NCI-H1092 (cell line): ENCODE measurements at places on chromosomes 1 and 21.

- no peak for DNase-seq
Measured at GRCh38 chr1:207844371-207844770, 66.6 kb downstream of the CD34 start.

DNA sequence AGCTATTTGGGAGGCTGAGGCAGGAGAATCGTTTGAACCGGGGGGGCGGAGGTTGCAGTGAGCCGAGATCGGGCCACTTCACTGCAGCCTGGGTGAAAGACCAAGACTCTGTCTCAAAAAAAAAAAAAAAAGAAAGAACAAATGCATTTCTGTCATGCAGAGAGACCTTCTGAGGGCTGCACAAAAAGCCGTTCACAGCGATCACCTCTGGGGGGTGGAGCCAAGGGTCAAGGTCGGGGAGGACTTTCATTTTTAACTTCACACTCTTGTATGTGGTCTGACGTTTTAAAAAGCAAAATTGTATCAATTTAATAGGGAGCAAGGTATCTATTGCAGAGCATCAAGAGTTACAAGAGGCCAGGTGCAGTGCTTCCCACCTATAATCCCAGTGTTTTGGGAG, 26.6 kb upstream of the CLDN14 start:
- no peak for DNase-seq

- no peak for DNase-seq
Measured at GRCh38 chr1:67626861-67627235, 58.2 kb upstream of the GADD45A start.

DNA sequence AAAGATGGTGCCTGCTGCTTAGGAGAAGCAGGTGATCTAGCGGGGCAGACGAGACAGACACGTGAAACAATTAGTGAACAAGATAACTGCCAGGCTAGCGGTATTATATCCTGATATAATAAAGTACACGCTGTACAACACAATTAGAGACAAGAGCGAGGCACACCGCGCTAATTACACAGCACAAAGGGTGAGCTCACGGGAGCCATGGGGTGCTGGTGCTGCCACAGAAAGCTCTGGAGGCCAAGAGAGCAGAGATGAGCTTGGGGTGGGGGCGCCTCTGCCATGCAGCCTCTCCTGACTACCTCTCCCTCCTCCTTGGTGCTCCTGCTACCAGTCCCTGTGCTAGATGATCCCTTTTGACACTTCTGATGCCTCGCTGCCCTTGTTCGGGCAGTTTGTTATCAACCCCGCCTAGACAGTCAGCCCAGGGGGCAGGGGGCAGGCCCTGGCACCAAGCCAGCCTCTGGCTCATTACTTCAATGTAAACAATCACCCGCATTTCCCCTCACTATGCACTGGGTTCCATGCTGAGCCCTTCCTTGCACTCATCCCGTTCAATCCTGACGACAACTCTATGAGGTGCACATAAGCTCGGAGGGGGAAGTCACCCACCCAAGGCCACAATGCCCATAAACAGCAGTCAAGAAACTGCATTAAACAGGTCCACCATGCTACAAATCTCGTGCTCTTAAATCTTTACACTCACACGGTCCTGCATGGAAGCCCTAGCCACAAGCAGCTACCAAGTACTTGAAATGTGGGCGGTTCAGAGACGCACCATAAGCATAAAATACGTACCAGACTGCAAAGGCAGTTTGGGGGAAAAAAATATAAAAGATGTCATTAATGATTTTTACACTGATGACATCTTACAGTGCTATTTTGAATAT, 103.0 kb downstream of the SSBP3 start:
- DNase-seq, result no peak

DNA sequence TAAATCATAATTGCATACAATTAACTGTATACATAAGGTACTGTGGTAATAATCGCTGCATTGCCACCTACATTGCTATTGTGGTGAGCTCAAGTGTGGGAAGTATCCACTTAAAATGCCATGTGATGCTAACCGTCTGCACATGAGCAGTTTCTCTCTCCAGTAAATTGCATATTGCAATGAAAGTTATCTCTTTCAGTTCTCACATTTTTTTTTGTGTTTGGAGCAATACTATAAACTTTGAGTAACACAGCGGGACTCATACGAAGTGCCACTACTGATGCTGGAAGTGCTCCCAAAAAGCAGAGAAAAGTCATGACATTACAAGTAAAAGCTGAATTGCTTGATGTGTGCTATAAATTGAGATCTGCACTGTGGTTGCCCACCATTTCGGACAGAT, 38.5 kb downstream of the DISC1 start:
- no peak for DNase-seq

GRCh38 chr21:18760247-18760646, 356.7 kb upstream of the TMPRSS15 start:
- no peak for DNase-seq

DNA sequence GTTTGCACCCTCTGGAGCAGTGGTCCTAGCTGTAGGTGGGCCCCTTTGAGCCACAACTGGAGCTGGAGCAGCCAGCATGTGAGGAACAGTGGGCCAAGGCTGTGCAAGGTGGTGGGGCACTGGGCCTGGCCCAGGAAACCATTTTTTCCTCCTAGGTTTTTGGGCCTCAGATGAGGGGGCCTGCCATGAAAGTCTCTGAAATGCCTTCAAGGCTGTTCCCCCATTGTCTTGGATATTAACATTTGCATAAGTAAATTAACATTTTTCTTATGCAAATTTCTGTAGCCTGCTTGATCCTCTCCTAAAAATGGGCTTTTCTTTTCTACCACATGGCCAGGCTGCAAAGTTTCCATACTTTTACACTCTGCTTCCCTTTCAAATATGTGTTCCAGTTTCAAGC, 212.0 kb downstream of the NTNG1 start:
- DNase-seq, result no peak

DNA sequence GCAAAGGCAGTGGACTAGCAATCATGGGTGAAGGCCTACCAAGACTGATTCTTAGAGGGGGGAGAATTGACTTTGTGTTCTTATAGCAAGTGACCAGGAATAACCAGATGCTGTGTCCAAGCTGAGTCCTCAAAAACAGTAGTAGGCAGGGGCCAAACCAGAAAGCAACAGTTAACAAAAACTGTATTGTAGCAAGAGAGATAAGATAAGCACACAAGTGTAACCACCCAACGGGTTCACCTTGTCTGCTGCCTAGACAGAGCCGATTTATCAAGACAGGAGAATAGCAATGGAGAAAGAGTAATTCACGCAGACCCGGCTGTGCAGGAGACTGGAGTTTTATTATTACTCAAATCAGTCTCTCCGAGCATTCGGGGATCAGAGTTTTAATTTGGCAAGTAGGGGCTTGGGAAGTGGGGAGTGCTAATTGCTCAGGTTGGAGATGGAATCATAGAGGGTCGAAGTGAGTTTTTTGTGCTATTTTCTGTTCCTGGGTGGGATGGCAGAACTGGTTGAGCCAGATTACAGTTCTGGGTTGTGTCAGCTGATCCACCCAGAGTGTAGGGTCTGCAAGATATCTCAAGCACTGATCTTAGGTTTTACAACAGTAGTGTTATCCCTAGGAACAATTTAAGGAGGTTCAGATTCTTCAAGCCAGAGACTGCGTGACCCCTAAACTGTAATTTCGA, 8.3 kb upstream of the CSRP1 start:
- DNase-seq, result no peak

- peak; percentile 8 for DNase-seq
Measured at GRCh38 chr1:218521414-218522169, 176.5 kb downstream of the TGFB2 start.

DNA sequence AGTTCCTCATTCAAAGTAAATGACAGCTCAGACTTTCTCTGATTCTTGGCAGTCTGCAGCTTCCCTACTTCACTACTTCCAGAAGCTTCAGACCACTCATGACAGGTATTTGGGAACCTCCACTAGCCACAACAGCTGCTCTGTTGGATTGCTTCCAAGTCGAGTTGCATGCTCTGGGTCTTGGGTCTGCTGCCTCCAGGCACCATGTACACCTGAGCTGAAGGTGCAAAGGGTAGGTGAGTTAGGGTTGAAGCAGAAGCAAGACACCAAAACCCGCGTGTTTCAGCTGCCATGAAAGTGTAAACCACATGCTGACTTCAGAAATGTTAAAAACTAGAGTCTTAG, 62.7 kb downstream of the ZNF684 start:
- no peak for DNase-seq
